Left ventricle myocardium inferior (tissue), 1 donor: ENCODE measurements at places on chromosomes 6 and 20. TPM values are rescaled to one million over a fixed set of nuclear protein-coding genes. Genes with fewer than 3 reads are reported as not detected.
A peak's percentile ranks its signal among the peaks of the same experiment; 100 is the strongest.

DNA sequence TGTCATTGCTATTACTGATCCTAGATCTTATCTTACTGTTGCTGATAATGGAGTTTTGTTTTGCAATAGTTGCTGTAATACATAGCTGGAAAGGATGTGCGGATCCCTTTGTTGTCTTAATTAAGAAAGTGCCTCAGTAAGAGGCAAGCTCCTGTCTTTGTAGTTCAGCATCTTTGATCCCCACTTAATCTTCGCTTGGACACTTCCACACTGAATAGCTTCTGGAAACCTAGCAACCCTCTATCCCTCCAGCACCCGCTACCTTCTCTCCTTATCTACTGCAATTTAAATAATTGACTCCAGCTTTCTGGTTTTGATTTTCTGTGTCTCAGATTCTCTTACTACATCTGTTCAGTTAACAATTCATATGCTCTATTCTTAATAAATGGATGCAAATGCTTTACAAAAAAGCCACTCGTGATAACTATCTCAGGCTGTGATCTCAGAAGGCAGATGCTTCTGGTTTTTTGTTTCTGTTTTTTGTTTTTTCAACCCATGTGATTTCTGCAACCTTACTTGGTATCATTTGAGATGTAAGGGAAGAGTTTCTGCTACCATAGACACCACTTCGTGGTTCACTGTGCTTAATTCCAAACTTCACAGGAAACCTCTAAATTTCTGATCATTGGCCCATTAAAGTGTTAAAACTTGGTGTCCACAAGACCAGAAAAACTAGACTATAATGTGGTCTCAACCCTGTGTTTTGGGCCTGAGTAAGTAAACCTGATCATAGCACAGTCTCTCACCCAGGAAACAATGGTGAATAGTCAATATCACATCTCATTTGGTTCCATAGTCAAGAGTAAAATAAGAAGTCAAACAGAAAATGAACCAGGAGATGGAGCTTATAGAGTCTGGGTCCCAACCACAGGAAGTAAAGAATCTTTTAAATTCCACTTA, 352.1 kb upstream of the SOX4 start:
- DNase-seq: no peak
- H3K36me3 ChIP-seq: no peaks in the 10 kb centered on the region
- no peaks in the 10 kb centered on the region for H3K4me1 ChIP-seq

GRCh38 chr6:163667372-163668060, 253.0 kb downstream of the QKI start:
- H3K4me1 ChIP-seq: peaks cover 4% of the 10 kb centered on the region
- no peaks in the 10 kb centered on the region for H3K36me3 ChIP-seq
- no peaks in the 10 kb centered on the region for H3K27me3 ChIP-seq
- H3K4me3 ChIP-seq: no peak overlapping the region

BYSL gene
- total RNA-seq: 9.0 TPM

SPEF1 gene
- total RNA-seq: 0.33 TPM

- no peak for DNase-seq
- no peaks in the 10 kb centered on the region for H3K4me1 ChIP-seq
- H3K36me3 ChIP-seq: no peaks in the 10 kb centered on the region
- no peak overlapping the region for H3K4me3 ChIP-seq
Observed at GRCh38 chr6:127204281-127204680, 62.4 kb upstream of the RNF146 start.

- no peaks in the 10 kb centered on the region for H3K36me3 ChIP-seq
- no peak overlapping the region for H3K27ac ChIP-seq
- H3K4me1 ChIP-seq: no peaks in the 10 kb centered on the region
- no peak overlapping the region for H3K4me3 ChIP-seq
- no peak for DNase-seq
Observed at GRCh38 chr6:72579865-72580264, 42.0 kb upstream of the KCNQ5 start.

DNA sequence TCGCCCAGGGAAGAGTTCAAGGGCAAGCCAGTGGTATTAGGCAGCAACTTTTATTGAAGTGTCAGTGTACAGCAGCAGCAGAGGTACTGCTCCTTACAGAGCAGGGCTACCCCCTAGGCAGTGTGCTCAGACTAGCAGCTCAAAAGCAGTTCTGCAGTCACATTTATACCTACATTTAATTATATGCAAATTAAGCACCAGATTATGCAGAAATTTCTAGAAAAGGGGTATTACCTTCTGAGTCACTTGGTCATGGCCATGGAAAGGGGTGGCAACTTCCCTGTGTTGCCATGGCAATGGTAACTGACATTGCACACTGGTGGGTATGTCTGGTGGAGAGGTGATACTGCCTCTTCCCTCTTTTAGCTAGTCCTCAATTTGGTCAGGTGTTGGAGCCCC, 2.1 kb upstream of the ZKSCAN4 start:
- no peak overlapping the region for H3K4me3 ChIP-seq
- no peak overlapping the region for H3K27ac ChIP-seq
- no peak for DNase-seq
- H3K36me3 ChIP-seq: peaks cover 3% of the 10 kb centered on the region

- no peak for DNase-seq
- no peak overlapping the region for H3K4me3 ChIP-seq
- no peaks in the 10 kb centered on the region for H3K36me3 ChIP-seq
- no peak overlapping the region for H3K27ac ChIP-seq
- no peaks in the 10 kb centered on the region for H3K27me3 ChIP-seq
- H3K4me1 ChIP-seq: no peaks in the 10 kb centered on the region
Observed at GRCh38 chr6:155481215-155481614, 25.6 kb upstream of the NOX3 start.

DNA sequence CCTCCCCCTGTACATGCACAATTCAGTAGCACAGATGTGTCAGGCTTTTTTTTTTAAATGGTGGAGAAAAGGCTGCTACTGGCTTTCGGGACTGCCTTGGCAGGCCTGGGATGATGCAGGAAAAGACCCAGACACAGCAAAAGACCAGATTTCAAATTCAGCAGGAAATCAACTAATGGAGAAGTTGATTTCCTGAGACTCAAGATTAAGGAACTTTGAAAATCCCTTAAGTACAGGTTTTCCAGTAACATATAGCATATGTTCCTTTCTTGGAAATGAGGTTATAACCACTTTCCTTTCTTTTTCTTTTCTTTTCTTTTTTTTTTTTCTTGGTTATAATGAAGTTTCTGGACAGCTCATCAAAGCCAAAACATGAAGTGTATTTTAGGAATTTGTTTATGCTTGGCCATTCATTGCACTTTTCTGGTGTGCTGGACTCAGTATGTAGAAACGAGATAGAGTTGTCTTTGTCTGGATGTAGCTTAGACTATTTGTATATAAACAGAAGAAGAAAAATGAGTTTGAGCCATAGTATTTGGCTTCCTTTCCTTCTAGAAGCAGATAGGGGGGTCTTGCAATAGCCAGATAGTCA, 119.4 kb downstream of the SASH1 start:
- H3K27me3 ChIP-seq: no peaks in the 10 kb centered on the region

CALHM4 gene
- not detected for total RNA-seq

GRCh38 chr6:14726816-14727493, 518.9 kb upstream of the JARID2 start:
- H3K4me3 ChIP-seq: no peak overlapping the region
- no peaks in the 10 kb centered on the region for H3K27me3 ChIP-seq
- no peak overlapping the region for H3K27ac ChIP-seq
- no peaks in the 10 kb centered on the region for H3K4me1 ChIP-seq
- no peaks in the 10 kb centered on the region for H3K36me3 ChIP-seq

DNA sequence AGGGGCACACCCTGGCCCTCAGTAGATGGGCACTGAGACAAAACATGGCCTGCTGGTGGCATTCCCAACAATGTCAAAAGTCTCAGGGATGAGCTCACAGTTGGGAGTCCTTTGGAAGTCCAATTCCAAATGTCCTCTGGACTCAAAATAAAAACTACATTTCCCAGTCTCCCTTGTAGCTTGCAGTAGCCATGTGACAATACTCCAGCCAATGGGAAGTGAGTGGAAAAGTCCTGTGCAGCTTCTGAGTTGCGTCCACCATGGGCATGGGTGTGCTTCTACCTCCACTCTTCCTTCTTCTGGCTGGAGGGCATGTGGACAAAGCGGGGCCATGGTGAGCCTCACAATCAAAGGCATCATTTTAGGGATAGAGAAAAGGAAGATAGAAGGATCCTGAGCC, 5.8 kb upstream of the ADAM33 start:
- DNase-seq: no peak
- H3K27ac ChIP-seq: peak overlapping the region; percentile 75

PLA2G7 gene
- total RNA-seq: 0.16 TPM

DNA sequence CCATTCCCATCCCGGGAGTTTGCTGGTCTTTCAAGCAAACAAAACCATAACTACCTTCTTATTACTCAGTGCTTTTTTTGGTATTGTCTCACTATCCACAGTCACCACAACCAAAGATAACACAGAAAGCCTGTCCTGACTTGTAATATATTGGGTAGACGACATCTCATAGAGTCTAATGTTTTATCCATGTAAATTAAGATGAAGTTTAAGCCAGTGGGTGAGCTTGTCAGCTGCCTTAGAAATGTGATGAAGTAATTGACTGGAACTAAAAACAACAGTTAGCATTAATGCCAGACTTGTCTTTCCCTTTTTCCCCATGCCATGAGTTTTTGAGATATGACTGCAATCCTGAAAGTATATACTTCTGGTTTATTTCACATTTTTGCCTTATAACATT, 282.7 kb upstream of the PRDM1 start:
- no peaks in the 10 kb centered on the region for H3K27me3 ChIP-seq
- H3K27ac ChIP-seq: no peak overlapping the region
- peaks cover 12% of the 10 kb centered on the region for H3K4me1 ChIP-seq
- no peak for DNase-seq
